ENCODE measurements at places on chromosomes 7 and 10.

DNA sequence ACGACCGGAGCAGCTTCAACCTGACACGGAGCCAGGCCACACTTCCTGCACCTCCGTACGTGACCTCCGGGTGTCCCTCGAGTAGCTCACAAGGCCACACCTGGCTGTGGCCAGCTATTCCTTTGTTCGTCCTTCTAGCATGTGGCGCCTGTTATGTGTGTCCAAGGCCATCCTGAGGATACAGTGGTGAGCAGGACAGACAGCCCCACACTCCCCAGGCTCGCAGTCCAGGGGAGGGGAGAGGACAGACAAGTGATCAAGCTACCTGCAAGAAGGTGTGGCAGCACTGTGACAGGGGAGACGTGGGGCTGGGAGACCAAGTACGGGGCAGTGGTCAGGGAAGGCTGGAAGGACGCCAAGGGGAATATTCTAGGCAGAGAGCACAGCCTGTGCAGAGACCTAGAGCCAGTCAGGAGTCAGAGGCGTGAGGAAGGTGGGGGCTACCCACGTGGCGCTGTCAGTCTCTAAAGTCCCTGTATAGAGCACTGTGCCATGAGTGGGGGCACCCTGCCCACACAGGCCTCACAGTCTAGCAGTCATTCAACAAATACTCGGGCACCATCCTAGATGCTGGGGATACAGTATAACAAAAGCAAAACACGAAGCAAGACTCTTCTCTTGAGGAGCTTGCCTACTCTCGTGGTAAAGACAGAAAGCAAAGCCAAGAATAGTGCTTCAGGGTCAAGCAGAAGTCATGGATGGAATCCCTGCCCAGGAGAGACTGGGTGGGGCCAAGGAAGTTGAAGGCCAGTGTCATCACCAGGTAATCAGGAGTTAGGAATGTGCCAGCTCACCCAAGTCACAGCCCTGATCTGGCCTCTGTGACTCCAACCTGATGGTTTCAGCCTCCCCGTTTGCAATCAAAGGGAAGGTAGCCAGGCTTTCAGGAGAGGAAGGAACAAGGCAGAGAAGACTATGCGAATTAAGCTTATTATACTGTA is 58.6 kb downstream of the PROSER2 start:
- DNase-seq = no peak

DNA sequence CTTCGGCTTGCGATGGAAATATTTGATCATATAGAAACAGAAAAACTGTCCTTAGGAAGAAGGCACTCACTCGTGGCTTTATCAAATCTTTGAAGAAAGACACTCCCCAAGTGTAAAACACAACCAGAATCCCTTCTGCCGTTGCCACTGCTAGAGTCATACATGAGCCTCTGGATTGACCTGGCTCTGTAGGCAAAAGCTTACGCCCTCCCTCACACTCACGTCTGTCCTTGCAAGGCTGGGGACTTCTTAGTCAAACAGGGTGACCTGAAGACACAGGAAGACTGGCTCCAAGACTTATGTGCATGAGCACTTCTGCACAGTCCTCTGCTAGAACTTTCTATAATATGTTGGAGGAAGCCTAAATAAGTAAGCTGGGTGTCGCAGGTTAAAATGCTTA is 135.4 kb upstream of the MDFIC start:
- DNase-seq = no peak

DNA sequence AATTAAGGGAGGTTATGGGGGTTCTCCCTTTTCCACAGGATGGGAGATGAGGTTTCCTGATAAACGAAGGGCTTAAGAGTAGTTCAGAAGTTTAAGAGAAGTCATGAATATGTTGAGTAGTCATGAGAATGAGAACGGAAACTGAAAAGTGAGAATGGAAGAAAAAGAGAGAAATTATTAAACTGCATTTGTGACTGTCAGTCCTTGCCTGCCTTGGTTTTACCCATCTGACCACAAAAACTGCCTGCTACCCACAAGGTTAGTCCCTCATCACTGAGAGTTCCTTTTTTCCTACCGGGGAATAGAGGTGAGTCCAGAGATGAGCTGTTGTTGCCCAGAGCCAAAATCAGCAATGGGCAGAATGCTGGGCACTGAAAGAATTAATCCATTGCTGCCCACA is 174.1 kb upstream of the BET1 start:
- no peak for DNase-seq

DNA sequence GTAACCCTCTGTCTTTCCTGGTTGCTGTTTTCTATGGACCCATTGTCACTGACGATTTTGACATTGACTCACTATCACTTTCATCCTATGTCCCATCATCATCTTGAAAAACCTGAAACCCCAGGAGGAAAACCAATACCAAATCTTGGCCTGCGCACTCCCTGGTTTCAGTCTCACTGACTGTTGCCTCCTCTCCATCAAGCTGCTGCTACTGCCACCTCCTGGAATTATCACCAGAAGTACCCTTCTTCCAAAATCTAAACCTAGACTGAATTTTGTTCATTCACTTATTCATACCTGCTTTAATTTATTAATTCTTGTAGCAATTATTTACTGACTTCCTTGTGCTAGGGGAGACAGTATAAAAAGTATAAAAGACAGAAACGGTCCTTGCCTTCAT is 44.5 kb upstream of the ACBD5 start:
- DNase-seq = no peak

DNA sequence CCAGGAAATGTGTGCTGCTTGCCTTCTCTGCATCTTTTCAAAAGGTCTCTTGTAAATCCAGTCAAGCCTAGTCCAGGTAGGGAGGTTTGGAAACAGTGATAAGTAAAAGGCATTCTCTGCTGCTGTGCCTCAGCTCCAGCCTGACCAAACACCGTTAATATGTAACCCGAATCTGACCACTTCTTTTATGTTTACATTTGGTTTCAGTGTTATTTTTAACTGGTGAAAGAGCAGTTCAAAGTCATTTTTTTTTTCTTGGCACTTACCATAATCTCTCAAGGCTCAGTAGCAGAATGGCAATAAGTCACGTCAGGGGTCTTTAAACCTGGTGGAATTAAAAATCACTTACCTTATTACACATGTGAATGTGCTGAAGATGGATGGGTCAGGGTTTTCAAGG is 216.8 kb downstream of the PTEN start:
- DNase-seq = no peak

GRCh38 chr10:16686054-16686902 is 130.9 kb downstream of the RSU1 start:
- no peak for DNase-seq
